ENCODE measurements at places on chromosomes 16 and 17. TPM values are rescaled to one million over a fixed set of nuclear protein-coding genes. Genes with fewer than 3 reads are reported as not detected.

The IL17C gene
- total RNA-seq, result not detected

- no peak for DNase-seq
Measured at GRCh38 chr17:74883241-74883745, 10.1 kb downstream of the FADS6 start.

DNA sequence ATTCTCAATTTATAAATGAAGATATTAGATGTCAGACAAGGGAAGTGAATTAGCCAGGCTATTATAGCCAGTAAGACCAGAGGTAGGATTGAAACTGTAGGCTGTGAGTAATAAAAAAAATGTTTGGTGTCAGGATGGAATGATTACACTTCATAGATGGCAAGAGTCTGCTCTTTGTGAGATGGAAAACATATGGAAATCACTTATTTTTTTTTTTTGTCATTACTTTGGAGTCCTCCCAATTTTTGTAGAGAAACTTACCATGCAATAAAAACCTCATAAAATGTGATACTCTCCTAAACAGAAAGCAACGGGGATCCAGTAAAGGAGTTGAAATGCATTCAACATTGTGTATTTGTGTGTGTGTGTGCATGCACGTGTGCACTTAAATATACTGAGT lies 532.7 kb upstream of the CDH8 start:
- no peak for DNase-seq

DNA sequence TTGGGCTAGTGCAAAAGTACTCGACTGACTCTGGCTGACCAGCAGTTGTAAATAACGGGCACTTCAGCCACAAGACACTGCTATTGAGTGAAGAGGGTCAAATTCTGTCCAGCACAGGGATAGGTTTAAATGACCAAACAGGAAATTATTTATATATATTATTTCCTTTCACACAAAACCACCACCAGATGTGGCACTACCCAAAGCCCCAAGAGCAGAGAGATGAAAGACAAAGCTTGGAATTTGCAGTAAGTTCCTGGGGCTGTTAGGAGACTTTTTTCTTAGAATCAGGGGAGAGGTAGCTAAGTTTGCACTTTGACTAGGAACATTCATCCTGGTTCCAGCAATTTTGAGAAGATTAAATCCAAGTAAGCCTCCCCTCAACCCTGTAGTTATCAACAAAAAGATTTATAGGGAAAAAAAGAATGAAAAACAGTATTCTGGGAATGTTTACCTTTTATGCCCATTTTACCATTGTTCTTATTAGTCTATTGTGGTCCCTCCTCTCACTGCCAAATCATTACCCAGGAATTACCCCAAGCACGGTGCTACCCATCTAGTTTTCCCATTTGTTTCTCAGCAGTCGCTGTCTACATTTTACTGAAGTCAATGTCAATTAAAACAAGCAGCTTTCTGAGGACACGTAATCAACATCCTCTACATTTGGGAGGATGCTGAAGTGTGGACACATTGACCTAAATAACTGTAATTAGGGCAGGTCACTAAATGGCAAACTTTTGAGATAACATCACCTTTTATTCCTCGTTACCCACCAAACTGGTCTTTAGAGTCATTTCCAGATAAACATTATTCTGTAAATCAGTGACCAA lies 43.5 kb downstream of the GRB7 start:
- no peak for DNase-seq

- no peak for DNase-seq
Measured at GRCh38 chr17:49123061-49123460, 9.5 kb upstream of the B4GALNT2 start.

DNA sequence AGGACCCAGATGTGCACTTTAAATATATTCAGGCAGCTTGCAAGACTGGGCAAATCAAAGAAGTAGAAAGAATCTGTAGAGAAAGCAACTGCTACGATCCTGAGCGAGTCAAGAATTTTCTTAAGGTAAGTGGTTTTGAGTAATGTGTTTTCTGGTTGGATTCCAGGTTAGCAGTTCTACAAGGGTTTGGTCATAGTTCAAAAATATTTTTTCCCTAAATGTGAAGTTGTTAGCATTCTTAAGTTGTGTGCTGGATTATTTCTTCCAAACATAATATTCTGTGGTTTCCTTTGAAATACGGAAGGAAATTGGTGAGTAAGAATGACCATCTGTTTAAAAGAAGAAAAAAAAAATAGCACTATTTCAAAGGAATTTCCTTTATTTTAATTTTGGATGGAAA lies 38.4 kb downstream of the PTRH2 start:
- no peak for DNase-seq

DNA sequence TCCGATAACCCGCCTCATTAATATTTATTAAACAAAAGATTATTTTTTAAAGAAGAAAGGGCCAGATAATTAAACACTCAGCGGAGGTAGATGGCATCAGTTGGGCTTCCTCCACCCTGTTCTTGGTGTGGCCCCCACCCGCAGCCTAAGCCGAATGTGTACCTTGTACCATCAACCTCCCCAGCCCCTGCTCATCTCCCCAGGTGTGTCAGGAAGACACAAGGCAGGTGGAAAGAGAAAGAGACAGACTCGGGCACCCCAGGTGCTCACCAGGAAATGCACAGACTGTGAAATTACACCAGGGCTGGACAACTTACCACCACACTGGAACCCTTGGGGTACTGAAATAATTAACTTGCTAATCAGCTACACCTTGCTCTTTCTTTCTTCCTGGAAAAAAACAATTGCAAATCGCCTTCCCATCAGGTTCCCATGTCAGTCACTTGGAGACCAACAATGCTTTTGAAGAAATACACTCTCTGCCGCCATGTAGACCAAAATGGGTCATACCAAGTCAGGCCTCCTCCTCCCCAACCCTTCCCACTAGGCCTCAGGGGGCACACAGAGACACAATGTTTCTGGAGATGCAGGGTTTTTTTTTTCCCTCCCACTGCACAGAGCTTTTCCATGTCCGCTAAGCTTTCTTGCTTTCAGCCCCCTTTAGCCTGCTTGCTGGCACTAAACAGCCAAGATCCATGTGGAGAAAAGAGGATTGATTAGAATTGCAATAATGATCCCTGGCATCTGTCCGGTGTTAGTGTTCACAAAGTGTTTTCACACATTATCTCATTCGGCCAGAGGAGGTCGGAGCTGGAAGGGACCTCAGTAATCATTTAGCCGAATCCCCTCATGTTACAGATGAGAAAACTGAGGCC lies 8.6 kb upstream of the LHX1 start:
- DNase-seq, result no peak

All from activated naive CD4-positive, alpha-beta T cell treated with anti-CD3 and anti-CD28 coated beads for 36 hours (primary cell).